IPS-NIHi11 (cell line): ENCODE measurements at places on chromosomes 1 and 21.

DNA sequence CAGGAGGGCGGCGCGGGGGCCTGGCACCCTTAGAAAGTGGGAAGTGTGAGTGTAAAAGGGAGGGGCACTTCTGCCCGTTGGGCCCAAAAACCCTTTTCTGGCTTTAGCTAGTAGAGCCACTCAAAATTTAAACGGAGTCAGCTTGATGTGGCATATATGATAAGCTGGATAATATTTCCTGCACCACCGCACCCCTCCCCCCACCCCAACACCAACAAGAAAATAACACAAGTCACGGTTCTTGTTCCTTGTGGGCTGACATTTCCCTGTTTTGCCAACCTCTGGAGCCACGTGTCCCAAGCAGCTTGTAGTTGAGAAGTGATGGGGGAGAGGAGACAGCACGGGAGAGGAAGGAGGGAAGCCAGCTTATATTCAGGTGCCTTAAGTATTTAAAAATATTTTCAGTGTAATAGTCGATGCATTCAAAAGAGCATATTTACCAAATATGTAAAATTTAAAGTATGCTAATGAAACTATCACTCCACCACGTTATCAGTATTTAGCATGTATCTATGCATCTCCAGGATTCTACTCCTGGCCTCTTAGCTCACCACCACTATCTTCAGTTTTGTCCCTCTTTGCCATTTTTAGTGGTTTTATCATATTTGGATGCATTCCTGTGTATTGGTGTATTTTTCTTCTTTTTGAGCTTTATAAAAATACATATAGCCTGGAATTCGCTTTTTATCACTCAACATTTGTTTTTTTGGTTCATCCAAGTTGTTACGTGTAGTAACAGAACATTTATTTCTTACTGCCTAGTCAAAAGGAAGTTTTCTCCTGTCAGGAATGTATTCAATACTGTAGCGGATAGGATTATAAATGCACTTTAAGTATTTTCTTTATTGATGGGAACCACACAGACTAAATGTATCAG, 773 bp upstream of the DDX59 start:
- peak; percentile 22 for DNase-seq

DNA sequence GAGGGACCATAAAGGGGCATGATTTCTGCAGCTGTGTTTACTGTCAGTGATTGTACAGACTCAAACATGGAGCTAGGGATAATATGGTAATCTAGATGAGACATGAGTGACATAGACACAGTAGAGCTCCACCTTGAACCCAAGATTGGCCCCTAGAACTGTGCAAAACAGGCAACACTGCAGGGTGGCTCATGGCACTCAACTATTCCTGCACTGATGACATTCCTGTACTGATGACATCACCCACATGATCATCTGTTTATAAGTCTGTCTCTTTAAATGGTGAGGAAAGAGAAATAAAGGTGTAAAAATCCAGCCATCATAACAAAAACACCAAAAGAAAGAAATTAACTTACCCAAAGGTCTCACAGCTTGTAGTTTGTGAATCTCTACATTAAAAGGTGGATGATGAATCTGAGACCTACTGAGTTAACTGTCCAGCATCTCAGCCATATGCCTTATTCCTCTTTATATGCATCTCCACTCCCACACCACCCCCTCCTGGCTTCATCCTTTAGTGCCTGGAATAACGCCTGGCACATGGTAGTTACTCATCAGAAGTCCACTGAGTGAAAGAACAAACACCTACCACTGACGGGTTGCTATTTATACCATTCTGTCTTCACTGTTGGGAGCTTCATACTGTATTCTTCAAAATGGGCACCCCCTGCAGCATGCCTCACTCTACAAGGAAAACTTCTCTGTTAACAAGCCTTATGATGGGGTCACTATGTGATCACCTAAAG, at the start of gene LRRC53:
Gene LRRC53, minus strand, starts transcription at position 442 of the 746 bp plus-strand sequence. CDS start 29,262 bp downstream, outside the sequence.
- DNase-seq, result no peak

GRCh38 chr1:30085811-30086770, 637.3 kb downstream of the MATN1 start:
- peak; percentile 91 for DNase-seq

DNA sequence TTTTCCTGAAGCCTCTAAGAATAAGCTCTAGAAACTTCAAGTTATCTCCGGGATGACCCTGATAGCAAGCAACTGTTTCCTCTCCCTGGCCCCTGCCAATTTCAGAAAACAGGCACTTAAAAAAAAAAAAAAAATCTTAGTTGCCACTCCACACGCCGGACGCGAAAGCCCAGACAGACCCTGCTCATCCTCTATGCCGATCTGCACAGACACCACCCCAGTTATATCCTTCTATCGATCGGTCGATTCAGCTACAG, 1.7 kb downstream of the ANP32E start:
- DNase-seq, result no peak

GRCh38 chr1:118160806-118161205, 24.2 kb downstream of the SPAG17 start:
- no peak for DNase-seq

GRCh38 chr1:200530623-200531261, 89.8 kb downstream of the KIF14 start:
- no peak for DNase-seq

GRCh38 chr1:19442154-19443096, 42.9 kb downstream of the CAPZB start:
- DNase-seq, result no peak

GRCh38 chr1:117618450-117619122, 12.7 kb downstream of the TENT5C start:
- DNase-seq, result no peak

DNA sequence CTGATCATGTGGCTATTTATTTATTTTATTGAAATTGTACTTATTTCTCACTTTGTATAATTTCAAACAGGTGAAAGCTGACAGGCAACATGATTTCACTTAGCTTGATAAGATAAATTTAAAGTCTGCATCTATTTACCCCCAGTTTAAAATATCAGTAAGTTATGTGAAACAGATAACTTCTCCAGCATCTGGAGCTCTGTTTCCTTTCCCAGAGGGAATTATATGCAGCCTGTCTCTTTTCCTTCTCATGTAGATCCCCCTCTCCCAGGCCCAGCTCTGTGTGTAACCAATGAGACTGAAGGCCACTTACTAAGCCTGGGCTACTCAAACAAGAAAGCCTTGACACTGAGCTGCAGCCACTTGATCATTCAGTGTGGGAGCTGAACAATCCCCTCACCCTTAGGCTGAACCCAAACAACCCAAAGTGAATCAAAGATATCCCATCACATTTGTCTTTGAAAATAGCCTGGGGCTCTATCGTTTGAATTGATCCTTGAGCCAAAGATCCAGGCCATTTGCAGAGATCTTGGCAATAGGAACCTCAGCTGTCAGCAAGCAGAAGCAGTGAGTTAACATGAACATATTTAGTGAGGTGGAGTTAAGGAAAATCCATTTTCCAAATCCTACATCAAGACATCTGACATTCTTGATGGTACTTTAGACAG, 383.9 kb downstream of the TGFB2 start:
- DNase-seq, result peak; percentile 26

GRCh38 chr1:46039571-46040052, 92.8 kb downstream of the PIK3R3 start:
- no peak for DNase-seq

- DNase-seq, result no peak
Measured at GRCh38 chr1:201641524-201642253, 102.8 kb downstream of the NAV1 start.

DNA sequence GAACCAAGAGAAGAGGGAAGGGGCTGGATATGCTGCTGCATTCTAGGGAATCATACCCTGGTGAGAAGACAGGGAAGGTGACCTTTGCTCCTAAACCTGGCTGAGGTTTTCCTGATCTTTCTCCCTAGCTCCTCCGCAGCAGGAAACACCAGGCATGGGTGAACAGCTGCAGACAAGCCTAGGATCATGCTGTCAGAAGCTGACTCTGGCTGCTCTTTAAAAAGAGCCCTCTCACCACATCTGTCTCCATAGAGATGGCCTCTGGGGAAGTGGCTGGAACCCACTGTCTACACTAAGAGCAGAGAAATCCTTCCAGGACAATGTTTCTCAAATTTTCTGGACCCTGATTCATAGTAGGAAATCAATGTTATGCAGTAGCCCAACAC, 57.6 kb downstream of the CD34 start:
- no peak for DNase-seq
